ENCODE measurements at places on chromosomes 6 and 20. TPM values are rescaled to one million over a fixed set of nuclear protein-coding genes. Genes with fewer than 3 reads are reported as not detected.

Gene FRK
- total RNA-seq = 0.33 TPM

Gene CALHM5
- 4.4 TPM for total RNA-seq

Gene SPAG4
- total RNA-seq = 8.5 TPM

Gene SLC17A9
- 6.4 TPM for total RNA-seq

Gene RIMS4
- under 0.01 TPM for total RNA-seq

Gene TSBP1
- total RNA-seq = not detected

- H3K36me3 ChIP-seq = no peaks in the 10 kb centered on the region
- peaks cover 12% of the 10 kb centered on the region for H3K4me1 ChIP-seq
- H3K27me3 ChIP-seq = no peaks in the 10 kb centered on the region
- H3K27ac ChIP-seq = peak overlapping the region; percentile 60
Observed at GRCh38 chr6:75524322-75524972, 30.8 kb upstream of the FILIP1 start.

GRCh38 chr6:158717341-158718330 lies 67.8 kb downstream of the SYTL3 start:
- no peak for DNase-seq
- H3K4me1 ChIP-seq = peaks cover 3% of the 10 kb centered on the region
- H3K27me3 ChIP-seq = no peaks in the 10 kb centered on the region
- H3K4me3 ChIP-seq = no peak overlapping the region
- no peaks in the 10 kb centered on the region for H3K36me3 ChIP-seq

Data from fibroblast of lung (primary cell).